Caco-2 (cell line): ENCODE measurements at places on chromosomes 3 and 15.

GRCh38 chr3:108474581-108474980 lies 35.8 kb downstream of the MYH15 start:
- DNase-seq: no peak

DNA sequence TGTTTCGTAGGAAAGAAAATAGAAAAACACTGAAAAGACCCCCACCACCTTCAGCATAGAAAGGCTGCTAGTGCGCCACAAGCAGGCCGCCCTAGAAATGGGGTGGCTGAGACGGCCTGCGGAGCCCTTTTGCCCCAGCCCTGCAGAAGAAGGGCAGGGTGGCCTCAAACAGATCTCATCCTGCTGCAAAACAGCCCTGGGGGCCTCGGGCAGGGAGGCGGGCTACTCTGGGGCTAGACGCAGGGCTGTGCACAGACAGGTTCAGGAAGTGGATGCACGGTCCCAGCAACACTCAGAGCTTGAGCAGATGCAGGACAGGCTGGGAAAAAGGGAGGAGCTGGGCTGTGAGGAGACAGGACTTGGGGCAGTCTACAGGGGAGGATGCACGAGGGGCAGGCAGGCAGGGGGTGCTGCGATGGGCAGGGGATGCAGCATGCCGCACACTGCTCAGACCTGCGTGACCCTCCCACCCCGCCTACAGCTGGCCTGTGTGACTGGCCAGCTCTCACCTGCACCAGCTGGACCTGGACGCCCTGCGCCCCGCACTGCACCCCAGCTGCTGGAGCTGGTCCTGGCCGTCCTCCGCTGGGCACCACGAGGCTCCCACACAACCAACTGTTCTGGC lies 34.3 kb downstream of the ZXDC start:
- no peak for DNase-seq

DNA sequence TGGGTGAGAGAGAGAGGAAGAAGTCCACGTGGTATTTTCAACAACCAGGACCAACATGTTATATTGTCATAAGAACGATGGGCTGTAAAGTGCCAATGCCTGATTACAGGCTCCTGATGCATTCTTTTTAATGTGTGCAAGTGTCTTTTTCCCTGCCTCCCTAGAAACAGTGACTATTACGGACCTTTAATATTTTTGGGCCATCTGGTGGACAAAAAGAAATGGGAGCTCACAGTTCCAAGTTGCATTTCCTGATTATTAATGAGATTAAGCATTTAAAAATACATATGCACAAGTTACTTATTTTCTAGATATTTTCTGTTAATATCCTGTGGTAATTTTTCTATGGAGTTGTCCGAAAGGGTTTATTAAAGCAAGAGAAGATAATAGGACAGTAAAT lies 530.2 kb downstream of the NR2F2 start:
- DNase-seq: no peak

DNA sequence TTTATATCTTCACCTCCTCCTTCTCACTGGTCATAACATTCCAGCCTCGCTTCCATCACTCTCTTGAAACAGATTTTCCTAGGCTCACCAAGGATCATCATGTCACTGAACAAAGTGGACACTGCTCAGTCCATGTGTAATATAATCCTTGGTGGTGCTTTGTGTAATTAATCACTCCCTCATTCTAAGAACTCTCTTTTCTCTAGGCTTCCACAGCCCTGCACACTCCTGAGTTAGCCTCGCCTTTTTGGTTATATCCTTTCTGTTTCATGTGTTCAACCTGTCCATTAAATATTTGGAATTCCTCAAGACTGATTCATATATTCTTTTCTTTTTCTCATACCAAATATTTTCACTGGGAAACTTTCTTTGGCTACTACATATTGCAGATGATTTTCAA lies 440.8 kb downstream of the PYDC2 start:
- no peak for DNase-seq

GRCh38 chr3:190172751-190173150 lies 52.1 kb upstream of the P3H2 start:
- no peak for DNase-seq
